Hippocampal formation (tissue), 2 donors: ENCODE measurements at places on chromosomes 13 and 19.

DNA sequence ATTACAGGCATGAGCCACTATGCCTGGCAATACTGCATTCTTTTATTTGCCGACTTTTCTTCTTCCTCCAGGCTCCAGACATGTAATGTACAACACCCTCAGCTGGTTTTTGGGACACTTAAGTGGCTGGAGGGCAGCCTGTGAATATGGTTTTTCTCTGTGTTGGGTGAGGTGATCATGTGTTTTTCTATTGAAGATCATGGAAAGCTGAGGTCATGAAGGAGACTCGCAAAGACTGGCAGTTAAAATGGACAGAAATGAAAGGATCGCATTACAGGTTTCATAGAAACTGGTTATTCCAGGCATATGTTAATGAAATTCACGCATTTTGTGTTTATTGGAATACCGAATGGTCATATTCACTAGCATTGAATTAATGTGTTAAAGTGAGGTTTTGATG lies 85.2 kb upstream of the RNF113B start:
- DNase-seq = no peak

DNA sequence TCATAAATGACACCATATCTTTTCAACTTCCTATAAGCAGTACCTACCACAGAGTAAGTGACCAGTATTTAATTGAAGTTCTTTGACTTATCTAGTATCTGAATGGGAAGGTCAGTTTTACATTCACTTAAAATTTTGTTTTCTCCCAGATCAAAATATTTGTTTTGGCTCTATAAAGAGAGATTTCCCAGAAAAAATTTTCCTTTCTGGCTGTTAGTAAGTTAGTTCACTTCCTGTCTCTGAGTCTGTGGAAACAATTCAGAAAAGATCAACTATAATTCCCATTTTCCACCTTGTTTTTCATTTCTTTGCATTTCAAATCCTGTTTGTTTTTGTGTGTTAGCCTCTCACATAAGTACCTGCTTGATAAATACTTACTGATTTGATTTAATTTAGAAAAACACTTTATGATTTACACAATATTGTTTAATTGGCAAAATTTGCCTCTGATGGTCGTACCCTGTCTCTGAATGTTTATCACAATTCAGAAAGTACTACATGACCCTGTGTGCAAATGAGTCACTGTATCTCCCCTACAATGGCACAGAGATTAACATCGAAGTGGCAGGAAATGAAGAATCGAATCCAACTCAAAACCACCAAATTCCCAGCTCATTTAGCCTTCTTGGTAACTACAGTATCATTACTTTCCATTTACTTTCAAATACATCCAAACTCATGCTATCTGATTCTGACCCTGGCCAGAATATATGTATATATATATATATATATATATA lies 15.4 kb upstream of the MED4 start:
- no peak for DNase-seq

GRCh38 chr19:54461613-54462012 lies 2.0 kb downstream of the LENG9 start:
- DNase-seq = no peak

GRCh38 chr19:2549701-2550191 lies 73.8 kb downstream of the GADD45B start:
- DNase-seq = peak; percentile 81

DNA sequence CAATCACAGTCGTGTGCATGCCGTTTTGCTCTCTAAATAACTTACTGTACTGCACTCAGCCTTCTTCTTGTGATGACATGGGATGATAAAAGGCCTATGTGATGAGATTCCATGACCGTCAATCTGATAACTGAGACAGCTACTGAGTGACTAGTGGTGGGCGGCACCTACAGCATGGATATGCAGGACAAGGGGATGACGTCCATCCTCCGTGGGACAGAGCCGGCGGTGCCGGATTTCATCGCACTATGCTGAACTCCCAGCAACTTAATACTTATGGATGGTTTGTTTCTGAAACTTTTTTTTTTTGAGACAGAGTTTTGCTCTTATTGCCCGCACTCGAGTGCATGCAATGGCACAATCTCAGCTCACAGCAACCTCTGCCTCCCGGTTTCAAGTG lies 146.8 kb upstream of the TSHZ3 start:
- DNase-seq = no peak

DNA sequence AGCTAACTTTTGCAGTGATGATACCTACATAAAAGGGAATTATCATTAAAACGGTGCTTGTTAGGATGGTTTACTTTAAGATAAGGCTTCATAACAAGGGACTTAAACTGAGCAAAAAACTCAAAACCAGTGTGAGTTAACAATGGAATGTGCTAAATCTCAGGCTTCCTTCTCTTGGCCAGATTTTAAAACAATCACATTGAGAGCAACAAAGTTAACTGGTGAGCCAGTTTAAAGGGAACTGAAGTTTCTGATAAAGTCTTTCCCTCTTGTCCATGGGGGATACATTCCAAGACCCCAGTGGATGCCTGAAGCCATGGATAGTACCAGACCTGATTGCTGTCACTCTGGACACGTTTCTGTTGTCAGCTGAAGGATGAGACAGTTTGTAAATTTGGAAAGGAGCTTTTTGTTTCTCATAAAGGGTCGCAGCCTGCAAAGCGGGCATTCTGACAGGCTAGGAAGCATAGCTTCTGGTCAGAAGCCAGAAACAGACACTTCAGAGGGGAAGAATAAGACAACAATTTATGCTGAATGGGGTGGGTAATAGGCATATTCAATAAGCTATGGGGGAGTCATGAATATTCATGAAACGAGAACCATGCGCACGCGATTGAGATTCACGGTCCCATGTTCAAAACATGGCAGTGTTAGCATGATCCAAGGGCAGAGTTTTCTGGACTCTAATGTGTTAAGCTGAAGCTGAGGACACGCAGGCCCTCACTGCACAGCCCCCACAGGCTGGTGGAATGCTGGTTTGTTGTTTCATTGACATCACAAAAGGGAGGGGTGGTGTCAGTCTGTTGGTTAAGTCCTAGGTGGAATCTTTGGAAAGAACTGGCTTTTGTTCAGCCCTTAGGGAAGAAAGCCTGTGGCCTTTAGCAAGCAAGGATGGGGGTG lies 150.6 kb upstream of the RNF113B start:
- no peak for DNase-seq
